ENCODE measurements at places on chromosomes 11 and 22.

GRCh38 chr11:57370251-57370650, 10.7 kb downstream of the PRG3 start:
- no peaks in the 10 kb centered on the region for H3K27me3 ChIP-seq
- no peaks in the 10 kb centered on the region for H3K36me3 ChIP-seq
- no peak overlapping the region for H3K4me3 ChIP-seq
- H3K27ac ChIP-seq = no peak overlapping the region

GRCh38 chr22:20650294-20651207, 123.4 kb upstream of the SERPIND1 start:
- H3K36me3 ChIP-seq = peaks cover 3% of the 10 kb centered on the region
- no peak for DNase-seq
- H3K27ac ChIP-seq = no peak overlapping the region
- no peaks in the 10 kb centered on the region for H3K4me1 ChIP-seq
- no peaks in the 10 kb centered on the region for H3K27me3 ChIP-seq
- no peak overlapping the region for H3K4me3 ChIP-seq

DNA sequence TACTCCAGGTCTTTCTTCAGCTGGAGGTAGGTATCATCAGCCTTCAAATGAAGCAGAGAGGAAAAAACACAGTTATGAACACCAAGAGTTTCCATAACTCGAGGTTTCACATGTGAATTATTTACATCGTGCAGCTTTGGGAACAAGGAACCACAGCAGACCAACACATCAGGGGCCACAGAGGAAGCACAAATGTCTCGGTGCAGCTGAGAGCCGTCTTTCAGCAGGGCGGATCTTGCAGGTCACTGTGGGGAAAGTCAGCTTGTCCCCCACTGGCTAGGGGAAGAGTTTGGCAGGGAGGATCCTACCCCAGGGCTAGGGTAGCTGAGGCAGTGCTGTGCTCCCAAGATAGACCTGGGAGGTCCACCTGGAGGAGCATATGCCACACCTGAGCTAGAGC, 74.7 kb downstream of the C11orf58 start:
- DNase-seq = no peak
- H3K27ac ChIP-seq = no peak overlapping the region
- peaks cover 2% of the 10 kb centered on the region for H3K36me3 ChIP-seq
- H3K4me3 ChIP-seq = no peak overlapping the region

- H3K4me1 ChIP-seq = no peaks in the 10 kb centered on the region
- H3K36me3 ChIP-seq = no peaks in the 10 kb centered on the region
- DNase-seq = no peak
- H3K4me3 ChIP-seq = no peak overlapping the region
- H3K27ac ChIP-seq = no peak overlapping the region
- H3K27me3 ChIP-seq = peaks cover 11% of the 10 kb centered on the region
Observed at GRCh38 chr11:130047141-130047540, 22.6 kb upstream of the APLP2 start.

DNA sequence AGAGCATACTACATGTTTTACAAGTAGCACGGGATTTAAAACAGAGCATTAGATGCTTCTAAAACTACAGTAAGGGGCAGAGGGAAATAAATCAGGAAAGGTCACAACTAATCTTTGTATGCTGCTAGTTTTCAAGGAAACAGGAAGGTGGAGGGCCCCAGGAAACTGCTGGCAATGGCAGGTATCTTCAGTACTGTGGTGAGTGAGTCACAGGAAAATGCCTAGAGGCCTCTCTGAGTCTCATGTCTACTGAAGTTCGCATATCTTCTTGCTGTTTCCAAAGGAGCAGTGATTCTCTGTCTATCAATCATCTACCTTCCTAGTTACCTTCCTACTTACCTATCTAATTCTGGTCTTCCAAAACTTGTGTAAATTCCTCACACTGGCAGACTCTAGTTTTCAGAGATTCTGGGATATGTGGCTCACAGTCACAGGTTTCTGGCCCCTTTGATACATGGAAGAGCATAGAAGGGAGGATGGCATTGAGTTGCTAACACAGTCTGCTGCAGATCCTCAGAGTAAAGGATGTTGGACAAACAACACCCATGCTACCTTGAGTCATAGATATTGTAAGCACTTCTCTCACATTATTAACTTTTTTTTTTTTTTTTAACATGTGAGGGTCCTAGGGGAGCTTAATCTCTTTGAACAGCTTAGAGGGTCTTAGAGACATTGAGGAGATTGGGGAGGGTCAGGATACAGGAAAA, 58.8 kb upstream of the SYN3 start:
- no peak for DNase-seq
- H3K27ac ChIP-seq = no peak overlapping the region
- no peaks in the 10 kb centered on the region for H3K4me1 ChIP-seq
- no peak overlapping the region for H3K4me3 ChIP-seq
- no peaks in the 10 kb centered on the region for H3K27me3 ChIP-seq

GRCh38 chr11:1529286-1529685, 42.7 kb upstream of the MOB2 start:
- H3K4me3 ChIP-seq = peak overlapping the region; percentile 6
- H3K36me3 ChIP-seq = peaks cover 11% of the 10 kb centered on the region
- no peaks in the 10 kb centered on the region for H3K27me3 ChIP-seq
- DNase-seq = no peak
- H3K27ac ChIP-seq = peak overlapping the region; percentile 16

DNA sequence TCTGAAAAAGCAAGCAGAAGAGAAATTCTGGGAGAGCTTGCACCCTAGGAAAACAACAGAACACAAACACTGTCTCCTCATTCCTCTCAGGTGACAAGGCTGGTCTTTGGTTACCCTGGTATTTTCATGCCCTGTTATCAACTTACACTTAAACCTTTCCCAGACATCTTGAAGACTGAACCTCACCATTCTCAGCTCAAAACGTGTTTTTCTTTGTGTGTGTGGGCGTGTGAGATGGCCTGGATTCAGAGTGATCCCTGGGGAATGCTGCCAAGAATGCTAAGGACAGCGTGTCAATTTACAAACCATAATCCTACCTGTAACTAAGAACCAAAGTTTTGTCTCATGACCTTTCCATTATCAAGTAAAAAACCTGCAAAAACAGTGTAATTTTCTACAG, 33.3 kb downstream of the ELF5 start:
- no peak overlapping the region for H3K4me3 ChIP-seq
- no peaks in the 10 kb centered on the region for H3K4me1 ChIP-seq
- DNase-seq = no peak
- H3K27me3 ChIP-seq = peaks cover 5% of the 10 kb centered on the region
- H3K36me3 ChIP-seq = no peaks in the 10 kb centered on the region

DNA sequence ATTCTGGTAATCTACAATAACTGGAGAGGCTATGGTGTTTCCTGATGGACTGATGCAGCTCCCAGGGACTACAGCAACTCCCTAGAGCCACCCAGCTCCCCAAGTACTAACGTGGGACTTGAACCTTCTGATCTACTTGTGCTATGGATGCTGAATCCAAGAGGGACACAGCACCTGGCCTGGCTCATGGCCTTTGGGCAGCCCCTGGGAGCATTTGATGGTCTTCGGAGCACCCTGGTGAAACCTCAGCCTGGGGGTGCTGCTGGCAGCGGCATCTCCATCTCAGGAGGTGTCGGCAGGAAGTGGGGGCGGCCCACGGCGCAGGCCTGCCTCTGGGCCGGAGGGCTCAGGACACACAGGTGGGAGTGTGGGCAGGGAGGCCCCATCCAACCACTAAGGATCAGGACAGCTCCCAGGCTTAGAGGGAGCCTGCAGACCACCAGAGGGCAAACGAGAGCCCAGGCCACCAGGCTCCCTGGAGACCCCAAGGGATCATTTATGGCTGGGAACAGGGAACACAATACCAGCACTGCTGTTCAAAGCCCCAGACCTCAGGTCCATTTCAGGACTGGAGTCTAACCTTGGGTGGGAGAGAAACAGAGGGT, 8.7 kb downstream of the EHD1 start:
- H3K4me3 ChIP-seq = peak overlapping the region; percentile 85
- no peaks in the 10 kb centered on the region for H3K27me3 ChIP-seq
- peaks cover 81% of the 10 kb centered on the region for H3K4me1 ChIP-seq
- DNase-seq = no peak
- peak overlapping the region; percentile 93 for H3K27ac ChIP-seq

DNA sequence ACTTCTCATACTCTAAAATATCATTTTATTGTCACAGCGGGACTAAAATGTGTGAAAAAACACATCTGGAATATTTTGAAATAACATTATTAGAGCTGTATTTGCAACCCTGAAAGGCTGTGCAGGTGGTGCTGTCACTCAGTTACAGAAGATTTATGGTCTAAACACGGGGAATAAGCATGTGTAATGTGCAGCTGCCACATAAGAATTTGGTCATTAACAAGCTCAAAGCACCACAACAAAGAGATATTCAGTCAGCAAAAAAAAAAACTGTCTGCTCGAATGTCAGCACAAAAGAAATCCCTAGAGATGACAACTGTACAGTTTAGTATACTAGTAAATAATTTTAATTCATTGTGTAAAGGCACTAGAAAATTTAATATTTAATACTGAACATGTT, 31.3 kb downstream of the TMEM123 start:
- H3K27me3 ChIP-seq = no peaks in the 10 kb centered on the region
- H3K4me3 ChIP-seq = no peak overlapping the region
- peaks cover 62% of the 10 kb centered on the region for H3K4me1 ChIP-seq
- no peak overlapping the region for H3K27ac ChIP-seq
- peaks cover 23% of the 10 kb centered on the region for H3K36me3 ChIP-seq

DNA sequence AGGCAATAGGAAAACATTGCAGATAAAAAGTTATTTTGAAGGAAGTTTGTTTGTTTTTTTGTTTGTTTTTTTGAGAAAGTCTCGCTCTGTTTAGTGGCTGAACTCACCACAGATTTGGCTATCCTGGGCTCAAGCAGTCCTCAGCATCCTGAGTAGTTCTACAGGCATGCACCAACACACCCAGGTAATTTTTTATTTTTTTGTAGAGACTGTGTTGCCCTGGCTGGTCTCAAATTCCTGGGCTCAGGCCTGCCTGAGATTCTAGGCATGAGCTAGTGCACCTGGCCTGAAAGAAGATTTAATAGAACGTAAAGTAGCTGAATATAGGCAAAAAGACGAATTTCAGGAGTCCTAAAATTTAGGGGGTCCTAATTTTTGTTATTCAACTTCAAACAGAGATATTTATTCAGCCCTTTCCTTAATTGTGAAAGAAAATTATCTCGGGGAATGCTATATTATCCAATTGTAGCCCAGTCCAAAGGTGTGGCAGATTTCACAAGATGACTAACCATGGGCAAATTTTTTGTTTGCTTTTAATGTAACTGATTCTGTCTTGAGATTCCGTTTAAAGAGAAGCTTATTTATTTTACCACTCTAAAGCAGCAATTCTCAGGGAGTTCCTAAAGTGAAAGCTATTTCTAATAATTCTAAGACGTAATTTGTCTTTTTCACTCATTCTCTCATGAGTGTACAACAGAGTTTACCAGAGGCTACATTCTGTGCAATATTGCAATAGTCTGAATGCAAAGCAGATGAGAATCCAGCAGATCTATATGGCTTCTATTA, 940 bp downstream of the IL18 start:
- H3K27me3 ChIP-seq = peaks cover 7% of the 10 kb centered on the region
- no peak overlapping the region for H3K27ac ChIP-seq
- no peaks in the 10 kb centered on the region for H3K4me1 ChIP-seq
- H3K4me3 ChIP-seq = no peak overlapping the region
- peaks cover 5% of the 10 kb centered on the region for H3K36me3 ChIP-seq

GRCh38 chr22:24503137-24503842, 8.2 kb downstream of the UPB1 start:
- H3K36me3 ChIP-seq = no peaks in the 10 kb centered on the region
- DNase-seq = peak; percentile 60
- H3K27me3 ChIP-seq = no peaks in the 10 kb centered on the region
- peaks cover 4% of the 10 kb centered on the region for H3K4me1 ChIP-seq
- no peak overlapping the region for H3K27ac ChIP-seq

- peak overlapping the region; percentile 6 for H3K4me3 ChIP-seq
- no peaks in the 10 kb centered on the region for H3K4me1 ChIP-seq
- DNase-seq = no peak
- peaks cover 43% of the 10 kb centered on the region for H3K27me3 ChIP-seq
- H3K27ac ChIP-seq = no peak overlapping the region
Observed at GRCh38 chr11:74696939-74697675, 34.1 kb downstream of the CHRDL2 start.

- peak overlapping the region; percentile 61 for H3K27ac ChIP-seq
- H3K4me1 ChIP-seq = peaks cover 79% of the 10 kb centered on the region
- H3K4me3 ChIP-seq = peak overlapping the region; percentile 68
- peaks cover 7% of the 10 kb centered on the region for H3K36me3 ChIP-seq
Observed at GRCh38 chr11:66112601-66113499, 42.8 kb downstream of the PACS1 start.

DNA sequence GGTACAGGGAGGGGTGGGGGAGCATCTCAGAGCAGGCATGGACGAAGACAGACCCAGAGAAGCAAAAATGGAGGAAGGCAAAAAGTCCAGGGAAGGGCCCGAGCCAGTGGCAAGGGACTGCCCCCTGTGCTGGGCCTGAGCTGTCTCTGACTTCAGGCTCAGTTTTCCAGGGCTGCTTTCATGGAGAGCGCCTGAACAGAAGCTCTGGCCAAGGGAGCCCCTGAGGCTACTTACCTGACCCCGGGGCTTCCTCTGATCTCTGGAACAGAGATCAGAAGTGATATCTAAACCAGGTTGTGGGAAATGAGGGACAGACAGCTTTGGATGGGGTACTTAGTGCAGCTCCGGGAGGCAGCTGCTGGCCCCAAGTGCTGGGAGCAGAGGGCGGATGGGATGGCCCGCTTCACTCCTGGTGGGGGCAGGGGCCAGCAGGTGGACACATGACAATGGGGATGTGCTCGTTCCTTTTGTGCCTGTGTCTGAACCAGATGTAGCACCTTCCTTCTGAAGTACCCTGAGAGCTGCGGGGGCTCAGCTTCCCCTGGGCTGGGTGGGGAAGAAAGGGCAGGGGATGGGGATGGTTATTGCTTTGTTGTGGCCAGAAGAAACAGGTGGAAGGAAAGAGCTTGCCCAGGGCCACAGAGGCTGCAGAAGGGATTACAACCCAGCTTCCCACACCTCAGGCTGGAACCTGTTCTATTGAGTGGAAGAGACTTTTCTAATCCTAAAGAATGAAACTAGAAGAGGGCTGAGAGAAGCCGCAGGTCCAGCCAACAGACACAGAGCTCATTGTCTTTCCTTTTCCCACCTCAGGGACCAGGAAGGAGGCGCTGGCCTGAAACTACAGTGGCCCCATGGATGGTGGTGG, 5.7 kb downstream of the LRRC10B start:
- H3K4me3 ChIP-seq = no peak overlapping the region
- H3K27ac ChIP-seq = no peak overlapping the region
- H3K27me3 ChIP-seq = peaks cover 48% of the 10 kb centered on the region
- no peaks in the 10 kb centered on the region for H3K36me3 ChIP-seq

- peaks cover 9% of the 10 kb centered on the region for H3K27me3 ChIP-seq
- H3K27ac ChIP-seq = no peak overlapping the region
- H3K4me3 ChIP-seq = no peak overlapping the region
- H3K4me1 ChIP-seq = peaks cover 23% of the 10 kb centered on the region
Observed at GRCh38 chr11:72573072-72573854, 101.0 kb downstream of the PDE2A start.

- no peak overlapping the region for H3K4me3 ChIP-seq
- H3K4me1 ChIP-seq = peaks cover 6% of the 10 kb centered on the region
- DNase-seq = no peak
- peaks cover 62% of the 10 kb centered on the region for H3K27me3 ChIP-seq
- H3K36me3 ChIP-seq = no peaks in the 10 kb centered on the region
Observed at GRCh38 chr22:23494930-23495266, 85.2 kb downstream of the IGLL1 start.

Data from effector memory CD8-positive, alpha-beta T cell (primary cell).